ENCODE measurements at places on chromosomes 5 and 9.

- H3K4me3 ChIP-seq: no peak overlapping the region
- H3K27ac ChIP-seq: no peak overlapping the region
- no peaks in the 10 kb centered on the region for H3K36me3 ChIP-seq
- no peaks in the 10 kb centered on the region for H3K27me3 ChIP-seq
- DNase-seq: no peak
Observed at GRCh38 chr5:118968925-118969375, 19.4 kb downstream of the DTWD2 start.

DNA sequence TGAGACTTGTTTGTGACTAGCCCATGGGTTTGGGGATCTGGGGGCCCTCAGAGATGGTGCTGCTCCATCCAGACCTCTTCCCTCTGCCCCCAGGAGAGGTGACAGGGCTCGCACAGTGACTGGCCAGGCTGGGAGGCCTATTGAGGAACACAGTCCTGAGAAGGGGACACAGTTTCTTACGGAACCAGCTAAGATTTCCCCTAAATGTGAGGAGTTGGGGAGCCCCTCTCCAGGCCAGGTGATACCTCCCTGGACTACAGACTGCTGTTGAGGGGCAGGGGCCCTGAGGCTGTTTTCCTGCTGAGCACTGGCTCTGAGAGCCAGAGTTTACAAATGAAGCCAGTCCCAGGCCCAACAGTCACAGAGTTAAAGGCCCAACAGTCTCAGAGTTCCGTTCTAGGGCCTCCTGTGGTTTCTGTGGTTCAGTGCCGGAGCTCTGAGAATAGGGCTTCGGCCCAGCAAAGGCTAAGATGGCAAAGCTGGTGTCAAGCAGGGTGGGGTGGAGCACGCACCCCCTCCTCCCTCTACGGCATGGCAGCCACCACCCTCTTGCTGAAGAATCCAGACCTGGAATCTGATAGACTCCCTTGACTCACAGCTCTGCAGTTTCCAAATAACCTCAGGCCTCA is 1.1 kb upstream of the SEMA4D start:
- no peaks in the 10 kb centered on the region for H3K27me3 ChIP-seq
- H3K27ac ChIP-seq: no peak overlapping the region
- H3K36me3 ChIP-seq: no peaks in the 10 kb centered on the region
- peaks cover 25% of the 10 kb centered on the region for H3K4me1 ChIP-seq
- DNase-seq: no peak

- H3K4me1 ChIP-seq: peaks cover 3% of the 10 kb centered on the region
- DNase-seq: no peak
- no peak overlapping the region for H3K4me3 ChIP-seq
- no peaks in the 10 kb centered on the region for H3K27me3 ChIP-seq
- no peaks in the 10 kb centered on the region for H3K36me3 ChIP-seq
Observed at GRCh38 chr9:107249131-107249533, 33.9 kb upstream of the RAD23B start.

DNA sequence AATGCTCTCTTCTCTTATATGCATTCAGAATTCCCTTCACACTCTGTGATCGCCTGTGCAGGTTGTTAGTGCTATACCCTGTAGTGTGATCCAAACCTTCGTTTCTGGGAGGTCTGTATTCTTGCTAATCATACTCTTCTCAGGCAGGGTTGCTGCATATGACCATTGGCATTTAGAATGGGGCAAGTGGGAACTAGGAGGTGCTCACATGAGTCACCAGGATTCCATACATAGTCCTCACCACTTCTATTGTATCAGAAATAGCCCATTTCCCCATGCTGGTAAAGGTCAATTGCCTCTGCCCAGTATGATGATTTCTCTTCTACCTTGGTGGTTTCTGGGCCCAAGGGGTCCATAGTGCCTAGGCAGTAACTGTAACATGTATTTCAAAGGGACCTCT is 443.5 kb upstream of the CDH6 start:
- H3K36me3 ChIP-seq: no peaks in the 10 kb centered on the region
- H3K4me1 ChIP-seq: no peaks in the 10 kb centered on the region
- no peak overlapping the region for H3K4me3 ChIP-seq
- H3K27ac ChIP-seq: no peak overlapping the region
- DNase-seq: no peak

- peak overlapping the region; percentile 67 for H3K27ac ChIP-seq
- peak overlapping the region; percentile 20 for H3K4me3 ChIP-seq
- H3K27me3 ChIP-seq: no peaks in the 10 kb centered on the region
- H3K36me3 ChIP-seq: no peaks in the 10 kb centered on the region
Observed at GRCh38 chr5:73274881-73275663, 102.1 kb downstream of the TMEM174 start.

GRCh38 chr5:163535290-163535689 is 29.9 kb downstream of the MAT2B start:
- no peaks in the 10 kb centered on the region for H3K36me3 ChIP-seq
- no peaks in the 10 kb centered on the region for H3K4me1 ChIP-seq
- no peaks in the 10 kb centered on the region for H3K27me3 ChIP-seq
- H3K4me3 ChIP-seq: no peak overlapping the region
- no peak for DNase-seq

DNA sequence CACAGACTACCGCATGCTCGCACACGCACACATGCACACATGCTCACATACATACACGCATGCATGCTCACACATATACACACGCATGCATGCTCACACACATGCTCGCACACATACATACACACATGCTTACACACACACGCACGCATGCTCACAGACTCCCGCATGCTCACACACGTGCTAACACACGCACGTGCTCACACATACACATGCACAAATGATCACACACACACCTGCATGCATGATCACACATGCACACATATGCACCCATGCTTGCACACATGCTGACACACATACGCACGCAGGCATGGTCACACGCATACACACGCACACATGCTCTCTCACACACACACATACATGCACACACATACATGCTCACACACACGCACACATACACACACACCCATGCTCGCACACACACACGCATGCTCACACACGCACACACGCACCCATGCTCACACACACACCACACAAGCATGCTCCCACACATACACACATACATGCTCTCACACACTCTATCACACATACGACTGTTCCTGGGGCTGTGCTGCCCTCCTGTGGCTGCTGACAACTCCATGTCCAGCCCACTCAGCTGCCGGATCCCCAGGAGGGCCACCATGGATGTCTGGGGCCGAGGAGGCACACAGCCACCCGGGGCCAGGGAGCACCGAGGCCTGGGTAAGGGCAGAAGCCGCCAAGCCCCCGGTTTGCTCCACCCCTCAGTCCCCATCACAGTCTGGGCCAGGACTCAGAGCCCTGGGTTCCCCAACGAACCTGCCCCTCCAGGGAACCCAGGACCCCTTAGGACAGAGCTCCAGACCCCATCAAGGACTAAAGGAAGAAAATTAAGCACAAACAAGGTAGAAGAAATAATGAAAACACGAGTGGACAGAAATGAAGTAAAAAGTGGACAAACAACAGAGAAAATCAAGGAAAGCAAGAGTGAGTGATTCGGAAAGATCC is 31.4 kb upstream of the EGFL7 start:
- H3K36me3 ChIP-seq: no peaks in the 10 kb centered on the region
- H3K27ac ChIP-seq: no peak overlapping the region
- H3K27me3 ChIP-seq: peaks cover 15% of the 10 kb centered on the region
- no peak for DNase-seq
- H3K4me3 ChIP-seq: no peak overlapping the region

DNA sequence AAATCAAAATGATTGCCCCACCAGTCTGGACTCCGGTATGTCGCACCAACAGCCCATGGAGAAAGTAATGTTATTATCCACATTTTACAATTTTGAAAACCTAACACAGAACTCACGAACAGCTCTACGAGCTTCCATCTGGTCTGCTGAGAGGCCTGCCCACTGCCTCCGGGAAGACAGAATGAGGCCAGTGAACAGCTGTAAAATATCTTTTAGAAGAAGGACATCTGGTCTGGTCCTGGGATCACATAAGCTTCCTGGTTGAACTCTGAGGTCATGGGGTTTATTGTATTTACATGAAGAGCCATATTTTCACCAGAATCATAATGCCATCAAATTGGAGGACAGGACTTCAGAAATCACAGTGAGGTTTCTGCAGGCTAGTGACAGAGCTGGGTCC is 89.0 kb downstream of the FRMD3 start:
- no peak overlapping the region for H3K4me3 ChIP-seq
- no peaks in the 10 kb centered on the region for H3K4me1 ChIP-seq
- no peak overlapping the region for H3K27ac ChIP-seq
- DNase-seq: no peak
- no peaks in the 10 kb centered on the region for H3K27me3 ChIP-seq

DNA sequence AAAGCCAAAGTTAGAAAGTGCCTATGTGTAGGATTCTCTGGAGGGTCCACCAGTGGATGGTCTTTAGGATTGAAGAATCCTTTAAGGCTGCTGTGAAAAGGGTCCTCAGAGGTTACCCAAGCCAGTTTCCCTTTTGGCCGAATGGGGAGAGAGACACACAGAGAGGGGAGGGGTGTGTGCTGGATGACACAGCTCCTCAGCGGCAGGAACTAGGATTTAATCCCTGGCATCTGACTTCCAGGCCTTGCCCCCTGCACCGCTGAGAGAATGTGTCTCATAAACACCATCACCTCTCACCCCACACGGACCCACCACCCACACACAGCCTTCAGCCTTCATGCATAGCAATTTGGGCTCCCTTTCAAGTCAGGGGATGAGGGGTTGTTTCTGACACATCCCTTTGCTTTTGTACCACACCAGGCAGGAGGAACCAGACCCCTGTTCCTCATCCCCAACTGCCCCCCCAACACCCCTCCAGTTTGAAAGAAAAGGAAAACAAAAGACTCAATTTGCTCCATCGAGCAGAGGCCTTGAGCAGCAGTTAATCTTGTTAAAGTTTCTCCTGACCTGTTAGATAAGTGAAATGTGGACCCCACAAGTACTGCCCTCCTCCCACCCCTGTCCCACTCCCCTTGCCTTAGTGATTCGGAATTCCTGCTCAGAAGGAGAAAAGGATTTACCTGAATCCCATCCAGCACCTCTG is 4.0 kb downstream of the PAPPA start:
- peaks cover 11% of the 10 kb centered on the region for H3K4me1 ChIP-seq
- no peak for DNase-seq
- H3K36me3 ChIP-seq: no peaks in the 10 kb centered on the region
- H3K4me3 ChIP-seq: no peak overlapping the region
- H3K27me3 ChIP-seq: peaks cover 78% of the 10 kb centered on the region
- H3K27ac ChIP-seq: peak overlapping the region; percentile 82

DNA sequence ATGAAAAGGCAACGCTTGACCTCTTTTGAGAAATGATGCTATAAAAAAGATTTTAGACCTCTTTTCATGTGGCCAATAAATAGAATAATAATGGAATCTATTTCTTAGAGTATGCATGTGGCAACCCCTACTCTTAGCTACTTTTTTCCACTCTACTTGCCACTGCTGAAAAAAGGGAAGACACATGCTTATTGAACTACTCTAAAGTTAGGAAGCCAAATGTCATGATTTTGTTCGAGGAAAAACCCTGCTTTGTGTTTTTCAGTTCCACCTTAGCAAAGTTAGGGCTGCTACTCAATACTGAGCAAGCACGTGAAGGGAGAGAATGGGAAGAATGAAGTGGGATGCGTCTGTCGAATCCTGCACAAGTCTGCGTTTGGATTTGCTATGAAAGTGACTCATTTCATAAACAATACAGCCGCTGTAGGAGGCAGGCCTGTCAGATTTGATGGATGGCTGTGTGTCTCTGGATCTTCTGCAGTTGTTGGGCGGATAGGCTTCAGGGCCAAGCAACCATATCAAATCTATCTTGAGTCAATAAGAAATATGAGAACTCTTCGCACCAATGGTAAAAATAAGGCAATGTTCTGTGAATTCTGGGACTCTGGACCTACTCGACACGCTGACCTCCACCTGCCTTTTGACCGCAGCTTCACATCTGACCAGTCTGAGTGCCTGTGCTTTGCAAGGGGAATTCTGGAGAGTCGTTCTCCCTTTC is 333.6 kb downstream of the PIK3R1 start:
- H3K27me3 ChIP-seq: no peaks in the 10 kb centered on the region
- no peaks in the 10 kb centered on the region for H3K4me1 ChIP-seq
- H3K36me3 ChIP-seq: no peaks in the 10 kb centered on the region
- H3K4me3 ChIP-seq: no peak overlapping the region
- H3K27ac ChIP-seq: no peak overlapping the region

DNA sequence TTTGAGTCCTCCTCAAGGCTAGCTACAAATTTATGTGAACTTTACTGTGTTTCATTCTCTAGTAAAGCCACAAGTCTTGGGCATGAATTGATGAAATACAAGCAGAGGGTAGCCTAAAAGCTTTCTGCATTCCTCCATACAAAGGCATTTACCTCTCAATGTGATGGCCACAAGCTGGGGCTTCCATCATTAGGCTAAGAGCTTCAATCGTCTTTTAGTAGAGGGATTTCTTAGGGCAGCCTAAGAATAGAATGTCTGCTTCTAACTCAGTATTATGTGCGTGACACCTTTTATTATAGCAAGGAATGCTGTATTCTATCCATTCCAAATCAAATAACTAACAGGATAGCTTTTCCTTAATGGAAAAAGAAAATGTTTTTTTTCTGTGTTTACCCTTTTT is 3.7 kb downstream of the PLAC8L1 start:
- no peaks in the 10 kb centered on the region for H3K4me1 ChIP-seq
- no peaks in the 10 kb centered on the region for H3K36me3 ChIP-seq
- no peak overlapping the region for H3K27ac ChIP-seq
- no peak overlapping the region for H3K4me3 ChIP-seq
- H3K27me3 ChIP-seq: no peaks in the 10 kb centered on the region
- no peak for DNase-seq

DNA sequence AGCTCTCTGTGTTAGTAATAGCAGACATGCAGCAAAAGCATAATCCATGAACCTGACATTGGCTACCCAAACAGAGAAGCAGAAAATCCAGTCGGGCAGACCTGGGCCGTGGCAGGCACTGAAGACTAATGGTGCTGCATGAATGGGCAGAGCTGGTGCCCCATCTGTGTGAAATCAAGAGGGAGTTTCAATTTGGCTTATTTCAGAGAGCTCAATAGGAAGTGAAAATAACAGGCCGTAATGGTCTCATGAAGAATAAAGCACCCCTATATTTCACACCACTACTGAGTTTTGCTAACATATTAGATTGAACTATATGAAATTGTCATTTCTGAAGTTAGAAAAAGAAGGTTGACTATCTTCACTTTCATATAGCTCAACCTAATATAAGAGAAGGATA is 149.7 kb downstream of the ENC1 start:
- no peak for DNase-seq
- H3K4me3 ChIP-seq: no peak overlapping the region
- H3K27me3 ChIP-seq: no peaks in the 10 kb centered on the region
- no peaks in the 10 kb centered on the region for H3K36me3 ChIP-seq

- H3K27ac ChIP-seq: no peak overlapping the region
- no peak for DNase-seq
- H3K27me3 ChIP-seq: no peaks in the 10 kb centered on the region
- H3K4me3 ChIP-seq: no peak overlapping the region
- no peaks in the 10 kb centered on the region for H3K36me3 ChIP-seq
Observed at GRCh38 chr5:107808671-107809137, 138.0 kb upstream of the EFNA5 start.

- H3K27ac ChIP-seq: no peak overlapping the region
- DNase-seq: no peak
- H3K4me3 ChIP-seq: no peak overlapping the region
- no peaks in the 10 kb centered on the region for H3K27me3 ChIP-seq
- no peaks in the 10 kb centered on the region for H3K36me3 ChIP-seq
- H3K4me1 ChIP-seq: no peaks in the 10 kb centered on the region
Observed at GRCh38 chr5:18028036-18028435, 393.8 kb downstream of the TAF11L14 start.
